ENCODE measurements at places on chromosomes 7 and 10.

DNA sequence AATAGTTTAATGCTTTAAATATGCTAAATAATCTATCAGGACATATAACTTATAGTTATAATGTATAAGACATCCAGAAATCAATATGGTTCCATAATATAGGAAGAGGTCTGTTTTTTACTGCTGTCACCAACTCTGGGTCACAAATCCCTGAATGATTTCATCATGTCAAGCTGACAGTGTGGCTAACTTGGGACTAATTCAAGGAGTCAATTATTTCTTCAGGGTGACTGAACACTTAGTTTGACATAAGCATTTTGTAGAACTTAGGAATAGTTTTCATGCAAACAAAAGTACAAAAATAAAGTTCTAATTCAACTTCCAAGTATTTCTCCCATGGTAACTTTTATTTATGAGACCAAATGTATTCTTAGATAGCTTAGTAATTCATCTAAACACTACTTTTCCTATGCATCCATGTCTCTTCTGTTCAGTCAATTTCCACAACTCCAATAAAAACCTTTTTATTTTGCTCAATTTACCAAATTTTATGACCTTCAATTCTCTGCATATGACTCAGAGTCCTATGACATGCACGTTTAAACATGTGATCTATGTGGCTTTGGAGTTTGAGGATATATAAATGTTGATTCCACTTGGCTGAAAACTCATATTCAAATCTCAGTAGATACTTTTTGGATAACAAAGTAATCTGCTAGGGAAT lies 40.3 kb upstream of the GNAT3 start:
- DNase-seq: no peak

DNA sequence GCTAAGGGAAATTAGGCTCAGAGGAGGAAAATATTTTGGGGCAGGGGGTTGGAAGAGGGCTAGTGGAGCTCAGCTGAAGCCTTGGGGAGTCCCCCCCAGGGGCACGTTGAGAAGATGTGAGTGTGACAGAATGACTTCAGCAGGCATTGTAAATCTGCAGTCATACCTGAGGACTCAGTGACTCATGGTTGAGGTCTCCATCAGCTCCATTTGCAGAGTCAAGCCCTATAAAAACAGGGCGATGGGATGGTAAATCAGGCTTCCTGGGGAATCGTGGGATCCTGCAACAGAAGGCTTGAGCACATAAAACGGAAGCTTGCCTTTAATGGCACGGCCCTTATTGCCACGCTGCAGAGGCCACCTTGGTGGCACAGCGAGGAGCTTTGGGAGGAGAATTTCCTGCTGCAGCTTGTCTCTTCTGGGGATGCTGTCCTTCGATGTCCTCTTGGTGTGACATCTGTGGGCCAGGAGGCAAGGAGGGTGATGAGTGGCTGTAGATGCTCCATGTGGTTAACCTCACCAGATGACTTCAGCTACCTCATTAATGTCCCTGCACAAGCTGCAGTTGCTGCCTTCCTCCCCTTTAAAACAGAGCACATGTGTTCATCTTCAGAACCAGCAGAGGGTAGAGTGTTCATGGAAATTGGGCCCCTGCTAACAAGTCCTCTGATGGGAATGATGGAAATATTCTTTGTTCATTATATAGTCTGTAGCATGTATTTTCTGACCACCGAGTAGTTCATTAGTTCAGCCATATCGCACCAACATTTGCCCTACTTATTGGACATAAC lies 285.9 kb downstream of the LRMDA start:
- DNase-seq: no peak

DNA sequence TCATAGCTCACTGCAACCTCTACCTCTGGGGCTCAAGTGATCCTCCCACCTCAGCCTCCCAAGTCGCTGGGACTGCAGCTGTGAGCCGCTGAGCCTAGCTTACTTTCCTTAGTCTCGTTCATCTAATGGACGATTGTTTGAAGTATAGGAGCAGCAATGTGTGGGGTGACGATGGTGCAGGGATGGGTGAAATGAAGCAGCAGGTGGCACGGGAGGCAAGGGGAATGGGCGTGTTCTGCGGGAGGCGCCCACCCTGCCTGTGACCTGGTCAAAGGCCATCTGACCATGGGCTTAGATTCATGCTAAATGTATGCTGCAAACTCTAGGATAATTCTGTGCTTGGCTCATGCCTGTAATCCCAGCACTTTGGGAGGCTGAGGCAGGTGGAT lies 210.7 kb downstream of the MAD1L1 start:
- no peak for DNase-seq

DNA sequence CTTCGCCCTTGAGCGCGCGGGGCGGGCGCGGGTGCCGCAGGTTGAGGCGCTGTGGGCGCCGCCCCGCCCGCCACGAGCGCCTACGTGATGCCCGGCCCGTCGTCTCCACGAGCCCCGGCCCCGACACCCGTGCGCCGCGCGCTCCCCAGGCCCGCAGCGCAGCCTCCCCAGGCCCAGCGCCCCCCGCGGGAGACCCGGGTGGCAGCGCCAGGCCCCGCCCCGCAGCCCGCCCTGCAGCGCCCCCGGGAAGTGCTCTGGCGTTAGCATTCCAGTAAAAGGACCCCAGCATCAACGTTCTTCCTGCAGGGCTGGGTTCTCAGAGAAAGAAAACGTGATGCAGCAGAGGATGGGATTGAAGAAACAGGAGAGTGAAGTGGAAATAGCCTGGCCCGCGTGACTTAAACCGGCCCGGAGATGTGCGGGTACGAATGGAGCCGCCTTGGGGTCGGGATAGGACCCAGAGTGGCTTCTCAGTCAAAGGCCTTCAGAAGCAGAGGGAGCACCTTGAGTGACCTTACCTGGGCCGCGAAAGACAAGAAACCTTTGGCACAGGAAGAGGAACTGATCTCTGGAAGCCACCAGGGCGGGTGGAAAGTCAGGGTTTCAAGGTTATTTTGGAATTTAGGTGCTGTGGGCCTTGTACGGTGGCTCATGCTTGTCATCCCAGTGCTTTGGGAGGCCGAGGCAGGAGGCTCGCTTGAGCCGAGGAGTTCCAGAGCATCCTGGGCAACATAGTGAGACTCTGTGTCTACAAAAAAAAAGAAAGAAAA lies 1.8 kb downstream of the PFKP start:
- DNase-seq: no peak
